ENCODE measurements at places on chromosomes 3 and 15.
A peak's percentile ranks its signal among the peaks of the same experiment; 100 is the strongest.

- no peak for DNase-seq
Measured at GRCh38 chr15:89904519-89904918, 8.2 kb downstream of the ARPIN start.

GRCh38 chr15:27757052-27757451 is 342.1 kb downstream of the OCA2 start:
- no peak for DNase-seq

DNA sequence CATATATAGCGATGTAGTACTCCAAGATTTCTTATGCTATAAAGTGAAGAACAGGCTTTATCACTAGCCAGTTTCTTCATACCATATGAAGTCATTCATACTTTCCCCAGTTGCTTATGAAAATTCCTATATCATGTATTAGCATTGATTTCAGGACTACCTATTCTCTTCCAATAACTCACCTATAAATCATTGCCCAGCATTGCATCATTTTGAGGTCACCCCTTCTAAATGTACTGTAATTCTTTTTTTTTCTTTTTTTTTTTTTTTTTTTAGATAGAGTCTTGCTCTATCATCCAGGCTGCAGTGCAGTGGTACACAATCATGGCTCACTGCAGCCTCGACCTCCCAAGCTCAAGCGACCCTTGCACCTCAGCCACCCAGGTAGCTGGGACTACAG is 27.1 kb downstream of the RTP3 start:
- DNase-seq = no peak

- DNase-seq = peak; percentile 72
Measured at GRCh38 chr3:31077021-31077601, 182.7 kb upstream of the GADL1 start.

GRCh38 chr15:42727750-42728381 is 9.1 kb downstream of the CDAN1 start:
- DNase-seq = no peak

- no peak for DNase-seq
Measured at GRCh38 chr15:99986297-99987118, 253.3 kb upstream of the LYSMD4 start.

- DNase-seq = no peak
Measured at GRCh38 chr3:24936574-24936973, 441.9 kb upstream of the THRB start.

DNA sequence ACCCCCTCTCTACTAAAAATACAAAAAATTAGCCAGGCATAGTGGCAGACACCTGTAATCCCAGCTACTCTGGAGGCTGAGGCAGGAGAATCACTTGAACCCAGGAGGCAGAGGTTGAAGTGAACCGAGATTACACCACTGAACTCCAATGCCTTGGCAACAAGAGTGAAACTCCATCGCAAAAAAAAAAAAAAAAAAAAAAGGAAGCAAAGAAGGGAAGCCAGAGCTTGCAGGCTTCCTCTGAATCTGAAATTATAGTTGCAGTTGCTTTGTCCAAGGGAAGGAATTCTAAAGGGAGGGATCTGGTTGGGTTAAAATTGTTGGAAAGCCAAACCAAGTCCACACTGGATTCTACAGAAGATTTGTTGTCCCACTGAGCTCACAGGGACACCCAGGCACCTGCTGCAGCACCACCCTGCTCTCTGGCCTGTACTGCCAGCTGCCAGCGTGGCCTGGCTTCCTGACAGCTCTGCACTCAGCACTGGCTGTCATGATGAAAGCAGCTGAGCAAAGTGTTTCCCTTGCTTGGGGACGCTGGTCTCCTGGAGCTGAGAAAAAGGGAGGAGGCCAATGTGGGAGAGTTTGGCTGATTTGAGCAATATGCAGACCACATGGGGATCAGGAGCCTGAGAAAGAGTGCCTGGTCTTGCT is 88.8 kb upstream of the HES1 start:
- no peak for DNase-seq

DNA sequence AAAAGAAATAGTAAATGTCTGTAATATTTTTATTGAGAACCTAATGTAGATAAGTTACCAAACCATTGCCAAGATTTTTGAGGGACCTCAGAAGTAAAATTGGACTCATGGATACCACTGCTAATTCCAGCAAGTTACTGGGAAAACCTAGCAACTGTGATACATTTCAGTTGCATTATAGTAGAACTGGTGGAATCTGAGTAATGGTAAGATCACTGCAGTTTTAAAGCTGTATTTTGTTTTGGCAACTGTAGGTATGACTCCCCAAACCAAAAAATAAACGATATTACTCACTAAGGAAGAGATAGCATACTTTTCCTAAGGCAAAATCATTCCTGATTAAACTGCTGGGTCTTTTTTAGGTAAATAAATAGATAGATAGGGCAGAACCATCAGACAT is 54.0 kb downstream of the ARMC8 start:
- peak; percentile 10 for DNase-seq

GRCh38 chr15:100017140-100017539 is 283.9 kb upstream of the LYSMD4 start:
- no peak for DNase-seq

GRCh38 chr3:4938281-4938982 is 40.8 kb upstream of the BHLHE40 start:
- DNase-seq = no peak

DNA sequence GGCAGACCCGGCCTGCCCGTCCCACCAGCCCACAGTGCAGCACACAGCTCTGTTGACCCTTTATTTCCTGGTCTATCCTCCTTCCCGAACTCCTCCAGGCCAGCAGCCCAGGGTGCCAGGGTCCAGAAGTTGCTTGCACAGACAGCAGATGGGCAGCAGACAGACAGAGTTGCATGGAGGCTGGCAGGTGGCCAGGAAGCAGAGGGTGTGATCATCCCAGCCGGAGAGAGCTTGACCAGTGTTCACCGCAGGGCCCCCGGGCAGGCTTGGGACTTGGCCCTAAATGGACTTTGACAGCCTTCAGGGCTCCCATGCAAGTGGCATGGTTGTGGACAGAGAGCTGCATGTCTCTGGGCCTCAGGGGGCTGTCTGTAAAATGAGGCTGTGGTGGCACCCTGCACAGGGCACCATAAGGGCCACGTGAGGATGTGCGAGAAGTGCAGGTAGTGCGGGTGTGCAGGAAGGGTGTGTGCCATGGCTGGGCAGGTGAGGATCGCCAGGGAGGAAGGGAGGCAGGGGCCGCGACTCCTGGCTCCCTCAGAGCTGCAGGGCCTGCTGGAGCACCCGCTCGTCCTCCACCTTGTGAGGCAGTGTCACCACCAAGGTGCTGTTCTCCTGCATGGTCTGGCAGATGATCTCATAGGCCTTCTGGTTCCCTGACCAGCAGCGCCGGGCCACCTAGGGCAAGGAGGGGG is 6.3 kb upstream of the ZXDC start:
- DNase-seq = no peak

GRCh38 chr3:173529062-173529711 is 131.6 kb downstream of the NLGN1 start:
- DNase-seq = no peak

DNA sequence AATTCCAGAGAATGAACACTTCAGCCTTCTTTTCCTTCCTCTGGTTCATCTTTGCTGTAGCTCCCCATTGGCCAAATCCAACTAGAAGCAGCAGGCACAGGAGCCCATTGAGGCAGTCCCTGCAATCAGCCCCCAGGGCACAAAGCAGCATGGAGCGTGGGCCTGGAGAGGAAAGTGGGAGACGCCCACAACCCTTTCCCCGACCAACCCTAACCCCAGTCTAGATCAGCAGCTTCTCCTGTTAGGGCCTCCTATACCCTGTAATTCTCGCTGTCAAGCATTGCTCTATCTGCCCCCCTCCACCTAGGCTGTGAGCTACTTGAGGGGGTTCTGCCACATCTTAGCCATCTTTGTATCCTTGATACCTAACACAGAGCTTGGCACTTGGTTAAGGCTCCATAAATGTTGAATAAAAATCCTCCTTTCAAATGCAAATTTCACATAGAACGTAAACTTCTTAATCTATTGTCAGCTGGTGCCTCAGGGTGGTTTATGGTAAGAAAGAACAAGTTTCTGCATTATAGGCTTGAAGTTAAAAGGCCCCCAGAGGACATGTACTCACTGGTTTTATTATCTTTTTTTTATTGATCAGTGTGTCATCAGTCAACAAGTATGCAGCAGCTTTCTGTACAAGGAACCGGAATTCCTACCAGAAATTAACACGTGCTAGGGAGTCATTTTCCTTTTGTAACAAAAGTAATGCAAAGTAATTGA is 97.9 kb upstream of the PFN2 start:
- no peak for DNase-seq

Data from AG04450 (cell line).